ENCODE measurements at places on chromosomes 3 and 15.

GRCh38 chr3:124599779-124600693, 130.2 kb upstream of the UMPS start:
- DNase-seq, result no peak

- no peak for DNase-seq
These were observed 36.8 kb downstream of the EHD4 start for GRCh38 chr15:41935566-41936020.

DNA sequence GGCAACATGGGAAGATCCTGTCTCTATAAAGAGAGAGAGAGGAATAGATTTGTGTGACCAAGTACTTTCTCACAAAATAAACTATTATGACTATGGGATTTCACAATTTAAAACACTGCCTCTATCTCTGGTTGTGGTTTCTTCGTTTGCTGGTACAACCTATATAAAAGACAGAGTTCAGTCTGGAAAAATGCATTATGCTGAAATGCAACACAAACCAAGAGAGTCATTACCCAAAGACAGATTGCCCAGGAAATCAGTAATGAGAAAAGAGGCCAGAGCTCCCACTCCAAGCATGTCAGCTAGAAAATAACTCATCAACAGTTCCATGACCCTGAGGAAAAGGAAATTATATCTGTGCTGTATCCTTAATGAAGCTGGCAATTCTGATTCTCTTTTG, 23.2 kb downstream of the GPR176 start:
- DNase-seq, result no peak

DNA sequence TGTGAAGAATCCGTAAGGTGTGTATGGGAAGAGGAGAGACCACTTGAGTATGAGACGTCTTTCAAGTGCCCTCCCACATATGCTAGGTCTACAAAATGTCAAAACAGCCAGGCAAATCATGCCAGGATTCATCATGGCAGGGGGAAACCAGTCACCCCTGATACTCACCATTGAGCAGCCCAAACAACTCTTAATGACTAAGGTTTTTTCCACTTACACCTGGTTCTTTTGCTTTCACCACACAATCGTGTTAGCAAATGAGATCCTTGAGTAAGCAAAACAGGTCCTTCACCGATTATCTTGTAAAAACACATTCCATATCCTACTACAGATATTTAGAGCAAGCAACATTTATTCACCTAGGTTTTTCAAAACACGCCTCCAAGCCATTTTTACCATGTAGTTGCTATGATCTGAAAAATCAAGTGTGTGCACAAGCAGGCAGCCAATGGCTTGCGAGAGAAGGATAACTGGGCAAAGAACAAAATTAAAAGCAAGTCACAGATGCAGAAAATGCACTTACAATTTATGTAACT, 177.5 kb upstream of the LPP start:
- no peak for DNase-seq

DNA sequence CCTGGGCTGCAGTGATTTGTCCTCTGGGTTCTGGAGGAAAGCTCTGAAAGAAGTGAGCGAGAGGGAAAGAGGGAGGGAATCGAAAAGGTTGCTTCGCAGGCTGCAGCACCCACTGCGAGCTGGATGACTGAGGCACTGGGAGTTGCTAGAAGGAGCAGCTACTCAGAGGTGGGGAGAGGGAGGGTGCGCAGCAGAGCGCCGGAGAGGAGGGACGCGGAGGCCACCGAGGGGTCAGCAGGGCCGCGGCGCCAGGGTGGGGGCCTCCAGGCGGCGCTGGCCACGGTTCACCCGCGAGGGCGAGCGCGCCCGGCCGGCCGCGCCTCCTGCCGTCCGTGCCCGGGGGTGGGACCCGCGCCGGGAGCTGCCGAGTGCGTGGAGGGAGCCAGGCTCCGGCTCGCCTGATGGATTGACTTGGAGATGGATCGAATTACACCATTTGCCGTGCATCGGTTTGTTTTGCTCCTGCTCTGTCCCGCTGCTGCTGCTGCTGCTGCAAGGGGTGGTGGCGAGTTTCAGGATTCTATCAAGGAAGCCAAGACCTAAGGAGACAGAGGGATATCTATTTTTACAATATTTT, at the start of gene SEMA6D:
Gene SEMA6D (plus strand): TSS at position 470 of the 577 bp plus-strand sequence. CDS start 42,294 bp downstream, outside the sequence.
- DNase-seq, result no peak

GRCh38 chr15:82303956-82304777, 41.5 kb downstream of the SAXO2 start:
- no peak for DNase-seq

GRCh38 chr15:101048581-101049030, 129.4 kb downstream of the LRRK1 start:
- DNase-seq, result no peak

- DNase-seq, result no peak
These were observed 38.7 kb downstream of the DIPK2A start for GRCh38 chr3:144010371-144010770.

DNA sequence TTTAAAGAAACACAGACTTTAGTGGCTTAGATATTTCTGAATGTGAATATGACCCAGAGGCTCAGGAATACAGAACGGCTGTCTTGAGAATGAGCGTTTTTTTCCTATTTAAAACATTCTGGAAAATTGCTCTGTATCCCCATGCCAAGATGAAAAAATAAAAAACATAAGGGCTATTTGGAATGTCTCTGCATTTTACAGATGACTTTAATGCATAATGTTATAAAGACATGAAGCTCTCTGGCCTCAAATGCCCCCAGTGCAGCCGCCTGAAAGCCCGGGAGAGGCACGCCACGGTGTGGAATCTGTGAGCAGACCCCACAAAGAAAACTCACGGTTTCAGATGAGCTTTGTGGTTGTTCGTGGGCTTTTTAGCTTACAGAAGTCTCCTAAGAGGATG, 322.5 kb upstream of the ICE2 start:
- no peak for DNase-seq

DNA sequence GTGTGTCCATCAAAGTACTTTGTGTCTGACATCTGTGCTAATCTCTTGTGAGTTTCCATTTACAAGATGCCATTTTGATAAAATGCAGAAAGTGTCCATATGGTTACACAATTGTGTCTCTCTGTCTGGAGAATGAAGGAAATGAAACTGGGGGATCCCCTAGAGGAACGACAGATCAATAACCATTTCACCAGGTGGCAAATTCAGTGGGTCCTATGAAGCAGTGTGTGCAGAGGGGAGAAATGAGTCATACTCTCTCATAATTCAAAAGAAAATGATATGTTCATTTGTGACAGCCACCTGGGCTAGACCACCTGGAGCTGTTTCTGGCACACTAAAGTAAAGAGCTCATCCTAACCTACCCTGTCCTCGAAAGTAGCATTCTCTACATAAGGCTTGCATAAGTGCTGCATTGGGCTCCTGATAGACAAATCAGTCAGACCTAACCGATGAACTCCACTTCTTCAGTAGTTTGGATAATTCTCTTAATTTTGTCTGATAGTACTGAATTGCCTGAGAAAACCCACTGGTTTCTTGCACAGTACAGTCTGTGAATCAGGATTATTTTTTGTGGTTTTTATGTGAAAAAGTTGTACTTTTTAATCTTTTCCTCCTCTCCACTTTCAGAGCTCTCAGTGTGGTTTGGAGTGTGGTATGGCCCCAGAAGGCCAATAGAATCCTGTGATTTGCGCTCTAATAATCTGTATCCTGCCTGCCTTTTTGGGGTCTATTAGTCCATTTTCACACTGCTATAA, 10.3 kb upstream of the CD47 start:
- no peak for DNase-seq

DNA sequence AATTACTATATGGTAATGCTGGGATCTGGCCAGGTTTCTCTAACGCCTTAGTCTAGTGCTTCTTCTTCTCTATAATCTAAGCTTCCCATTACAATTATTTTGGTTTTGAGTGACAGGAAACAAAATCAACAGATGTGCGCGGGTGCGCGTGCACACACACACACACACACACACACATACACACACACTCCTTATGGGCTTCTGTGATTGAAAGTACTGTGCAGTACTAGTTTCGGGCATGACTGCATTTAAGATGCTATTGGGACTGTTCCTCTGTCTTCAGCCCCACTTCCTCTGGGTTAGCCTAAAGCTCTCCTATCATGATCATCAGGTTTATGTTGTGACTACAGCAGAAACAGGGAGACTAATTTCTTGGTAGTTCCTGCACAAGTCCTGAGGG, 32.2 kb downstream of the EPHB1 start:
- no peak for DNase-seq

GRCh38 chr3:27669591-27669990, 52.5 kb downstream of the EOMES start:
- no peak for DNase-seq

DNA sequence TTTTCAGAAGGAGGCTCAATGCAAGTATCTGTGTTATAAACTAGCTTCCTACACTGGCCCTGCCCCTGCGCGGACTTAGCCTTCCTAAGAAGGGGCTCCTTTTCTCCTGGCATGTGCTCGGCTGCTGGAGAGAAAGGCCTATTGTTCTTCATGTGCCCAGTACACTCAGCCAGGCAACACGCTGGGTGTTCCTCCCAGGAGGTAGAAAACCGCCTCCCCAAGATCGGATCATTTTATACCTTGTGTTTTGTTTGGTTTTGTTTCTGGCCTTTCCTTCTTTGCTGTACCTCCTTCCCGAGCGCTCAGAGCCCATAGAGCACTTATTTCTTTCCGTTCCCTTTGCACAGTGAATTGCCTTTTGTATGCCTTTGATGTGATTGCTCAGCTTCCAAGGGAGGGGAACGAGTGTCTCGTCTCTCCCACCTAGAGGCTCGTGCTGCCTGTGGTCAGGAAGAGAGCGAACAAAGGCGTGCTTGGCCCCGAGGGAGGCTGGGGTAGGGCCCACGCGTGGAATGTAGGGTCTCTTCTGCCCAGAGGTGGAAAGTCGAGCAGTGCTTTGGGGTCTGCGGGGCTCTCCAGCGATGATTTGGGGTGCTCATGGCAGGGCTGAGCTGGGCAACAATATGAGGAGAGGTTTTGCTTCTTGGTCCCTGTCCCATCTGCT, 30.0 kb downstream of the CCNL1 start:
- DNase-seq, result no peak

DNA sequence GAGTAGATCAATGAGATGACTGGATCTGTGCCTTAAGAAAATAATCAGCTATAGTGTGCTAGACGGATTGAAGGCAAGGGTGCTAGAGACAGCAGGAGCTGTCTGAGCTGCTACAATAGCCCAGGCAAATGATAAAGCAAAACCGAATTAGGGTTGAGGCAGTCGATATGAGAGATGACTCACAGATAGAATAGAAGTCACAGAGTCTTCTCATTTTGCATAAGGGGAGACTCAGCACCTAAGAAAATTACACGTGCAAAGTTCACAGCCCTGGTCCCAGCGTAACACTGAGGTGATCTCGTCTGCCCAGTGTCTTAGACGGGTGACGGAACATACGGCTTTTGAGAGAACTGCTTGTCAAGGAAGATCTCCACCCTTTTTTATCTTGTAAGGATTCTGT, 11.6 kb downstream of the LPP start:
- DNase-seq, result no peak

GRCh38 chr15:49438962-49439631, 16.1 kb downstream of the FGF7 start:
- no peak for DNase-seq

DNA sequence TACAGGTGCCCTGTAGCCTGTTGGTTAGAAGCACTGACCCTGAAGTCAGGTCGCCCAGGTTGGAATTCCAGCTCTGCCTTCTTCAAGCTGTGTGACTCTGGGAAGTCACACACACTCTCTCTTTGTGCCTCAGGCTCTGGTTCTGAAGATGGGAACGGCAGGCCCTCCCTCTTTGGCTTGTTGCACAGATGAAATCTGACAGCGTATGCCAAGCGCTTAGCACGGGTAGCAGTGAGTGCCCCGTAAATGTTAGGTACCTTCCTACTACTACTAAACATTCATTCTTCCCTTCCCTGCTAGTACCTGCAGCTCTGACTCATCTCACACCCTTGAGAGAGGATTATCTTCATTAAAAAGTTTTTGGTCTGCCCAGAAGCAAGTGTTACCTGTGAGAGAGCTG, 139.0 kb downstream of the PGPEP1L start:
- DNase-seq, result no peak

DNA sequence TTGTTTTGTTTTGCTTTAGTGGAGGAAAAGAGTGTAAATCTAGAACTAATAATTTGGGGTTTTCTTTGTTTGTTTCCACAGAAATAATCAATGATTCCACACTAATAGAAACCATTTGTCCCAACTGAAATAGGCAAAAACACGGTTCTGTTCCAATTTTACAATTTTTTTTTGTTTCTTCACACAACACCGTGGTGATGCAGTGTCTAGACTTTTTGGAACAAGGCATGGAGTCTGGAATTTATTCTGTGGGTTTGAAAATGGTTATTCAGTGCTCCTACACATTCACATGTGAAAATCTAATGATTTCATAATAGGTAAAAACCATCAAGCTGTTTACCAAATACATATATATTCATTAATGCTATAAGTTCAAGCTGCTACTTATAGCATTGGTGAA, 629.0 kb upstream of the TGFBR2 start:
- no peak for DNase-seq

GRCh38 chr3:72571052-72571451, 277.2 kb downstream of the SHQ1 start:
- DNase-seq, result no peak

GRCh38 chr15:99486371-99487336, 79.1 kb upstream of the MEF2A start:
- DNase-seq, result no peak

GRCh38 chr3:47260605-47261004, 22.0 kb downstream of the KIF9 start:
- no peak for DNase-seq

GRCh38 chr3:124784686-124785382, 54.6 kb downstream of the UMPS start:
- DNase-seq, result no peak

DNA sequence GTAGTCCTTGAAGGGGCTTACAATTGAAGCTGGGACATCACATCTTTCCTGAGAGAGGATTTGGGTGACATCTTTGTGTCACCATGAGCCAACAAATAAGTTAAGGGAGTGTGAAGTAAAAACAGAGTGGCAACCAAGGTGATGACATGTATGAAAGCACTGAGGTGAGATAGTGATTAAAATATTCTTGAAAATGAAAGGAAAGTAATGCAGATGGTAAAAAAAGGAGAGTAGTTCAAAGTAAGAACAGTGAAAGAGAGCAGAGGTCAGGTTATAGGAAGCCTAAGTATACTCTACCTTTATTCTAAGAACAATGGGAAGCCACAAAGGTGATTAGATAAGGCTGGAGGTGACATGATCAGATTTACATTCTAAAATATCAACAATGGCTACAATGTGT, 486.1 kb downstream of the DIPK2A start:
- DNase-seq, result no peak

GRCh38 chr15:92523176-92523575, 129.5 kb downstream of the ST8SIA2 start:
- DNase-seq, result no peak

GRCh38 chr3:69558912-69559311, 173.0 kb upstream of the FRMD4B start:
- no peak for DNase-seq

DNA sequence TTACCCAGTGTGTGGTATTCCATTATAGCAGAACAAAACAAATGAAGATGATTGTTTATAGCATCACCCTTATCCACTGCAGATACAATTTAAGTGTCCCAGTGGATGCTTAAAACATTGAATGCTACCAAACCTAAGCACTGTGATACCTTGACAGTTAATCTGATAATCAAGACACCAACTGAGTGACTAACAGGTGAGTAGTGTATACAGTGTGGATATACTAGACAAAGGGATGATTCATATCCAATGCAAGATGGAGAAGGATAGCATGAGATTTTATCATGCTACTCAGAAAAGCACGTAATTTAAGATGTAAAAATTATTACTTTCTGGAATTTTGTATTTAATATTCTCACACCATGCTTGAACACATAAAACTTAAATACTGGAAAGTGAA, 1449.0 kb downstream of the OTOL1 start:
- DNase-seq, result no peak

- no peak for DNase-seq
These were observed 23.6 kb downstream of the GOLM2 start for GRCh38 chr15:44312108-44312507.

GRCh38 chr3:111979434-111980038, 710 bp downstream of the ABHD10 start:
- DNase-seq, result no peak
